ENCODE measurements at places on chromosomes 5 and 9. TPM values are rescaled to one million over a fixed set of nuclear protein-coding genes. Genes with fewer than 3 reads are reported as not detected.

GRCh38 chr5:176619203-176619568, 9.2 kb upstream of the GPRIN1 start:
- no peaks in the 10 kb centered on the region for H3K36me3 ChIP-seq
- peaks cover 21% of the 10 kb centered on the region for H3K4me1 ChIP-seq
- DNase-seq = peak; percentile 62
- no peak overlapping the region for H3K27ac ChIP-seq
- no peak overlapping the region for H3K4me3 ChIP-seq

- DNase-seq = no peak
- H3K27me3 ChIP-seq = no peaks in the 10 kb centered on the region
- no peaks in the 10 kb centered on the region for H3K4me1 ChIP-seq
- H3K36me3 ChIP-seq = peaks cover 14% of the 10 kb centered on the region
Observed at GRCh38 chr5:95599252-95599651, 20.6 kb upstream of the GPR150 start.

GRCh38 chr5:108686676-108687075, 61.0 kb upstream of the FER start:
- no peak for DNase-seq
- H3K27me3 ChIP-seq = no peaks in the 10 kb centered on the region
- no peak overlapping the region for H3K27ac ChIP-seq
- H3K4me1 ChIP-seq = no peaks in the 10 kb centered on the region
- H3K36me3 ChIP-seq = no peaks in the 10 kb centered on the region

DNA sequence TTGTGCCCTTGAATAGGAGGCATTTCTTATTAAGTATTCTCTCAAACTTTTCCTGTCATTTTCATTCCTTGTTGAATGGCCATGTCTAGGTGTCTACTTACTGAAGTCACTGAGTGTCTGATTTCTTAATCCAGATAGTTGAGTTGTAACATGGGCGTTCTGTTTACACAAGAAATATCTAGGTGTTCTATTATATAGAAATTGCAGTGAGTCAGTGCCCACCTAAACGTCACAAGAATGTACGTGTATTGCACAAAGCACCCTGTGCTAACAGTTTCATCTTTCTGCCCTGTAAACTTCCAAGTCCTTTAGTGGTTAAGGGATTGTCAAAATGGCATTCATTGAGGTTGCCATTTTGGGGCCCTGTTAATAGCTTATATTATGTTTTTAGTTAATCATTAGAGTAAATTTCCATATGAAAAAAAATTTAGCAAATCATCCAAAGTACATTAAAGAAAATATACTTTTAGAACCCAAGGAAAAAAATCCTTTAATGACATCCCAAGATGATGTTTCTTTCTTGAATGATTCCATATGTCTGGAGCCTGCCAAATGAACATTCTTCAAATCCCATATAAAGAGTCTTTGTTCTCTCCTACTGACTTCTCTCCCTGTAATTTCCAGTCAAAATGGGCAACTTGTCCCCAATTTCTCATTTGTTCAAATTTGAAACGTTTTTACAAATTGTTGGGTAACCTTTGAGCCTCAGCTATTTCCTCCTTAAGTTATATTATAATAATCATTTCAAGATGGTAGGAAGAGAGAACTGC, 114.2 kb downstream of the GOLPH3 start:
- no peak overlapping the region for H3K27ac ChIP-seq
- peaks cover 3% of the 10 kb centered on the region for H3K27me3 ChIP-seq
- H3K4me1 ChIP-seq = no peaks in the 10 kb centered on the region
- no peaks in the 10 kb centered on the region for H3K36me3 ChIP-seq
- H3K4me3 ChIP-seq = no peak overlapping the region
- DNase-seq = no peak

DNA sequence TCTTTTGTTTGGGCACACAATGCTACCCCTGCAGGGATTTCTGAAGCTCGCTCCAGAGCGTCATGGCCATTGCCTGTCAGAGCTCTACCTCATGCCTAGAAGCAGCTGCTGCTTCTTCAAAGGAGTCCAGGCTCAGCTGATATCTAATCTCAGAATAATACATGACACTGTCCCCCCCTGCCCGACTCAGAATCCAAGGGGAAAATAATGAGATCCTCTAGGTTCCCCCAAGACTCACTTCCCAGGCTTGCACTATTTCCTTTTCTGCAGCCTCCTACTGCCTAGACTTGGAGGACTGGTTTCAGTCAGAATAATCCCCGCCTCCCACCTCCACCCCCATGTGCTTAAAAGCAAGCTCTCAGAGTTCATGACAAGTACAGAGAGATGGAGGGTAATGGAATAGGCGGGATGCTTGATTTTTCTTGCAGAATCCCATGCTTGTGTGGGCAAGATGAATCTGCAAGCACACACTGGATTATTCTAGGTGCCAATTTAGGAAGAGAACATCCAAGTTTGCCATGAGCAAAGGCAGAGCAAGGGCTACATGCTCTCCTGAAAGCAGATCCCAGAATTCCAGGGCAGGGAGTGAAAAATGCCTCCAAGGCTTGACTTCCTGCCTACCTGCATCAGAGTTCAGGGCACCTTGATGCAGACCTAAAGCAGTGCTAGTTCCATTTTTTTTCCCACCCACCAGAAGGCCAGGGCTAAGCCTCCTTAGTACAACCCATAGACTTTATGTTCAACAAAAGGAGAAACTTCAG, 97.4 kb upstream of the IFNK start:
- H3K4me1 ChIP-seq = no peaks in the 10 kb centered on the region
- DNase-seq = no peak
- H3K4me3 ChIP-seq = no peak overlapping the region
- H3K36me3 ChIP-seq = no peaks in the 10 kb centered on the region

- H3K27me3 ChIP-seq = no peaks in the 10 kb centered on the region
- no peaks in the 10 kb centered on the region for H3K4me1 ChIP-seq
- H3K36me3 ChIP-seq = no peaks in the 10 kb centered on the region
- H3K27ac ChIP-seq = no peak overlapping the region
Observed at GRCh38 chr5:36528588-36528987, 77.8 kb upstream of the SLC1A3 start.

DNA sequence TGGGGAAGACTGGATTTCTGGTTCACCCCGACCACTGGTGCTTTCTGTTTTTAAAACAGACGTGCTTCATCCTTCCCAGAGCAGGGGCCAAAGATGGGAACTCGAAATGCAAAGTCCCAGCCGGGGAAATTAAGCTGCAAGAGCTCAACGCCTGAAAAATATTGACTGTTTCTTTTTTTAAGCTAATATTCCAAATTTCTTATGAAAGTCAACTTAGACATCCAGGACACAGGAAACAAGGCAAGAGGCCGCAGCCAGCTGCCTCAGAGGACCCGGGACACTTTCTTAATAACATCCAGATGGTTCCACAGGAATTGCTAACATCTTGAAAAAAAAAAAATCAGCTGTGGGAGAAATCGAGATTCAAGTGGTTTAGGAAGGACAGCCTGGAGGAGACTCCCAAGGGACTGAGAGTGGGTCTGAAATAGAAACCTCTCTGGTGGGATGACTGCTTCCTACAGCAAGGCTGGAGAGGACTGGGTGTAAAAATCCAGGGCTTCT, 144.9 kb downstream of the FGF1 start:
- DNase-seq = no peak
- H3K27me3 ChIP-seq = peaks cover 2% of the 10 kb centered on the region
- H3K4me1 ChIP-seq = no peaks in the 10 kb centered on the region
- H3K4me3 ChIP-seq = no peak overlapping the region
- H3K27ac ChIP-seq = no peak overlapping the region

DNA sequence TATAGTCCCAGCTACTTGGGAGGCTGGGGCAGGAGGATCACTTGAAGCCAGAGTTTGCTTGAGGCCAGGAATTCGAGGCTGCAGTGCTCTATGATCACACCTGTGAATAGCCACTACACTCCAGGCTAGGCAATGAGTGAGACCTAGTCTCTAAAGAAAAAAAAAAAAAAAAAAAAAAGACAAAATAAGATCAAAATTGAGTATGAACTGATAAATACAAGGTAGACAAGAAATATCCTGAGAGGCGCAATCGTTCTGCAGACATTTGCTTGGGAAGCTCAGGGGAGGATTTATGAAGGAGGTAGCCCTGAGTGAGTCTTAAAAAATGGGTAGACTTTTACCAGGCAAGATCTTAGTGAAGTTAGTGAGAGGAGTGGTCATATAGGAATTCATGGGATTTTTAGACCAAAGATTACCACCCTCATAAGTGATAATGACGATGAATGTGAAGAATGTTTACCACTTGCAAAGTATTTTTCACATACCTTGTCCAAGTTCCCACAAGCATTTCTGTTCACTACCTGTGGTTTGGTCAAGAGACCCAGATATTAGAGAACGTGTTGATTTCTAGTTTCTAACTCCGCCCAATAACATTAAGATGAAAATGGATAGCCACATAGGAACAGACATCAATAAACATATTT, 4.4 kb downstream of the PDCD1LG2 start:
- no peak overlapping the region for H3K4me3 ChIP-seq
- DNase-seq = no peak
- H3K36me3 ChIP-seq = no peaks in the 10 kb centered on the region
- H3K4me1 ChIP-seq = peaks cover 15% of the 10 kb centered on the region
- H3K27me3 ChIP-seq = no peaks in the 10 kb centered on the region

- H3K4me3 ChIP-seq = no peak overlapping the region
- no peaks in the 10 kb centered on the region for H3K4me1 ChIP-seq
- no peak for DNase-seq
- H3K27me3 ChIP-seq = no peaks in the 10 kb centered on the region
Observed at GRCh38 chr5:125302577-125302976, 556.1 kb upstream of the ZNF608 start.

GRCh38 chr5:989961-990530, 18.6 kb upstream of the NKD2 start:
- H3K27me3 ChIP-seq = peaks cover 8% of the 10 kb centered on the region
- no peak overlapping the region for H3K4me3 ChIP-seq
- H3K36me3 ChIP-seq = no peaks in the 10 kb centered on the region

DNA sequence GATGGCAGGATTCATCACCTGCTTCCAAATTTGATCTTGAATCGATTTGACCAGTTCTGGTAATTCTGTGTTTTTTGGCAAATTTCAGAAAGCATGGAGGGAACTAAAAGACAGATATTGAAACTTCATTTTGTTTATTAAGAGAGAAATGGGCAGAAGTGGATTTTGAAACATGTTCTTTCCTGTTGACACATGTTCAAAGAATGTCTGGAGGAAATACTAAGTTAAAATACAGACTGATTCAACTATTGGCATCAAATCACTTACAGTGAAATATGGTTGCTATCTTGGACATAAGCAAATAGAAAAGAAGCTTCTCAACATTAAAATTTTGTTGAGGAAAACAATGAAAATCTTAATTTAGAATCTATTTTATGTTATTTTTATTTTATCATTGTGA, 19.3 kb upstream of the GZMK start:
- H3K27ac ChIP-seq = no peak overlapping the region
- no peak for DNase-seq
- H3K4me1 ChIP-seq = no peaks in the 10 kb centered on the region
- peaks cover 2% of the 10 kb centered on the region for H3K27me3 ChIP-seq
- no peak overlapping the region for H3K4me3 ChIP-seq

DNA sequence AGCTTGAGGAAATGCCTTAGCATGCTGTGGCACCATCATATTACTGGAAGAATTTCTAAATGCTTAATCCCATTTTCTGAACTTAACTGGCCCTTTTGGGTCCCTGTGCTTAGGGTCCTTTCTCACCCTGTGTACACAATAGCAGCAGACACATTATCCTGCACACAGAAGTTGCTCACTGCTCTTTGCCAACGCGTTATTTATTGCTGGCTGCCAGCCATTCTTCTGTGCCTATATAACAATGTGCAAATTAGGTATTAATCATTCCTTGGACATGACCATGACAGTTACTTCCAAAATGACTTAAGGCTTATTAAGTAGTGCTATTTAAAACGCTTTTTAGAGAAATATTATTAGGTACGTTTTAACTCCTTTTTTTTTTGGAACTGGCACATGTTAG, 134.7 kb downstream of the FBN2 start:
- H3K4me3 ChIP-seq = no peak overlapping the region
- no peaks in the 10 kb centered on the region for H3K27me3 ChIP-seq
- DNase-seq = no peak
- H3K27ac ChIP-seq = no peak overlapping the region

- H3K36me3 ChIP-seq = peaks cover 2% of the 10 kb centered on the region
- no peak overlapping the region for H3K4me3 ChIP-seq
- H3K27ac ChIP-seq = no peak overlapping the region
- no peak for DNase-seq
- H3K27me3 ChIP-seq = no peaks in the 10 kb centered on the region
Observed at GRCh38 chr5:139126711-139127111, 71.5 kb downstream of the SIL1 start.

DNA sequence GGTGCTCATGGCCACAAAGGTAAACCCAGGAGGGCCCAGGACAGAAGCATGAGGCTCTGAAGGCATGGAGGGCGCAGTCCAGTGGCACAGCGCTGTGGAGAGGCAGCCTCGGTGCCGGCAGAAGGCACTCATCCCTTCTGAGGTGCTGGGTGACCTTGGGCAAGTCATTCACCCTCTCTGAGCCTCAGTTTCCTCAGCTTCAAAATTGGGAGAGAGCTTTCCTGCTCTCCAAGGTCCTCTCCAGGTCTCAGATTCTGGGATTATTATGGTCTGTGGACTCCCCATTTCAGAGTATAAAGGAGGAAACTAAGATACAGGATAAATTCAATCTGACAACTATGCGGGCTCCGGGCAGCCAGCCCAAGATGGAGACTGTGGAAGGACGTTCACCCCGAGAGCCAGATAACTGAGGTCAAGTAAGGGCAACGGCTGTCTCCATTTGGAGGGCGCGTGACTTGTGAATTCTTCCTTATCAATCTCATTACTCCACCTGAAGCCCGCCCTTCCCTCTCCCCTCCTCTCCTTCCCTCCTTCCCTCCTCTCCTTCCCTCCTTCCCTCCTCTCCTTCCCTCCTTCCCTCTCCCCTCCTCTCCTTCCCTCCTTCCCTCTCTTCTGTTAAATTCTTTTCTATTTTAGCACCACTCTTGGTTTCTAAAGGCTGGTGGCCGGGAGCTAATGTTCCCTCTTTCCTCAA, 58.1 kb downstream of the LRSAM1 start:
- H3K36me3 ChIP-seq = peaks cover 4% of the 10 kb centered on the region
- no peaks in the 10 kb centered on the region for H3K27me3 ChIP-seq
- no peak for DNase-seq
- no peaks in the 10 kb centered on the region for H3K4me1 ChIP-seq
- H3K4me3 ChIP-seq = no peak overlapping the region

GRCh38 chr5:165874851-165875250, 2369.4 kb downstream of the MAT2B start:
- no peak overlapping the region for H3K4me3 ChIP-seq
- no peak for DNase-seq
- no peaks in the 10 kb centered on the region for H3K27me3 ChIP-seq

GRCh38 chr9:14926941-14927624, 16.9 kb upstream of the FREM1 start:
- no peaks in the 10 kb centered on the region for H3K4me1 ChIP-seq
- no peak overlapping the region for H3K27ac ChIP-seq
- no peaks in the 10 kb centered on the region for H3K36me3 ChIP-seq
- H3K27me3 ChIP-seq = no peaks in the 10 kb centered on the region

Gene MARCHF11
- not detected for total RNA-seq

Gene WNT8A
- not detected for total RNA-seq

Gene LHX3
- not detected for total RNA-seq

Gene NUTM2F
- not detected for total RNA-seq

Gene DAPK1
- 3.5 TPM for total RNA-seq

Data from CD4-positive, CD25-positive, alpha-beta regulatory T cell (primary cell).